Urinary bladder (tissue), 4 donors: ENCODE measurements at places on chromosomes 12 and 14. TPM values are rescaled to one million over a fixed set of nuclear protein-coding genes. Genes with fewer than 3 reads are reported as not detected.

DNA sequence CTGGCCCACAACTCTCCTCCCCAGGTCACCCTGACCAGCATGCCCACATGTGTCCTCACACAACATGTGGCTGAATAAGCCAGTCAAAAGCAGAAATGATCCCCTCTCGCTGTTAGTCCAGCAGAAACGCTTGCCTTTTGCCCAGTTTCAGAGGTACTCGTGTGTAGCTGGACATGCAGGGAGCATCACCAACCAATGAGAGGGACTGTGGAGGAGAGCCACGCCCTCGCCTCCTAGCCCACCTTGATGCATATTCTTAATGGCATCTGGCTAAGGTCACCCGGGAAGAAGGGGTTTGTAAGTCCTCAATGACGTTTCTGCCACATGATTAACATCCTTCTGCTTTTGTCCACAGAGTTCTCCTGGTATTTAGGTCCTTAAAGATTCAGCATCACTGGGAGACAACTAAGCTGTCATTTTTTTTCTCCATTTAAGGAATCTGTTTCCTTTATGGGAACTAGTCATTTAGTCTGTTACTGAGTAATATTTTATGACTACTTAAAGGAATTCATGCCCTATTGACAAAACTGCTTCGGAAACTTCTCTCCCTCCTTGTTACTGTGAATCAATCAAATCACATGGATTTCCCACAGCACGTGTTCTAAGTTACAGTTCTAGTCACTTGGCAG lies 134.0 kb downstream of the GCH1 start:
- DNase-seq: no peak

Gene TAS2R31
- 27.1 TPM for total RNA-seq

DNA sequence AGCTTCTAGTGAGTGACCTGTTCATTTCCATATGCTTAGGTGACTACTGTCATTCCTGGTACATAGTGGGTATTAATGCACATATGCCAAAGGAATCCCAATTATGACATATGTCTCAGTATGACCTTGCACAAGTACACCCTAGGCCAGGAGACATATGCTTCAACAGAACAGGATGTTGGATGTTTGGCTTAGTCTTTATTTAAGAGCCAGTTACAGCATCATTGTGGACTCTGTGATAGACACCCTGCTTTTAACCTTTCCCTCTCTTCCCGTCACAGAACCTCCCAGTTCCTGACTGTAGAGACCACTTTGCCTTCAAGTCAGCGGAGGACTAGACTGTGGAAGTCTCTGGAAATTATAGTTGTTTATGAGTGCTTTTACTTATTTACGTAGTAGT lies 72.9 kb downstream of the DAAM1 start:
- no peak for DNase-seq

Gene KRT81
- total RNA-seq: not detected

Gene MNAT1
- total RNA-seq: 109 TPM

Gene REM2
- 0.16 TPM for total RNA-seq

- no peak for DNase-seq
These were observed 103.6 kb downstream of the SCFD1 start for GRCh38 chr14:30725763-30726162.
